ENCODE measurements at places on chromosomes 6 and 20.
A peak's percentile ranks its signal among the peaks of the same experiment; 100 is the strongest.

DNA sequence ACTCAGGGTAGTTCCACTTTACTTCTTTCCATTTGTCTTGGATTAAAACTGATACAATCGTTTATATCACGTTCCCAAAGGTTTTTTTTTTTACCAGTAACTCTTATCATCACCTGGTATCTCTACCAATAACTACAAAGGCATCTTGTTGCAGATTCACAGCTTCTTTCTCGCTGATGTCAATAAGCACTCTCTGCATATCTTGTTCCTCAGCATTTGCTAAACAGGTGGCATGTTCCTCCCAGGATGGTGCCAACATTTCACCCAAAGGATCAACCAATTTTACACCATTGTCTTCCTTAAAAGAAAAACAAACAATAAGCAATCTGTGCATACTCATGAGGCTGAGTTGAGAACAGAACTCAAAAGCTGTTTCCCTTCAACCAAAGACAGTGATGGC, 4.6 kb downstream of the PGM3 start:
- DNase-seq, result no peak

DNA sequence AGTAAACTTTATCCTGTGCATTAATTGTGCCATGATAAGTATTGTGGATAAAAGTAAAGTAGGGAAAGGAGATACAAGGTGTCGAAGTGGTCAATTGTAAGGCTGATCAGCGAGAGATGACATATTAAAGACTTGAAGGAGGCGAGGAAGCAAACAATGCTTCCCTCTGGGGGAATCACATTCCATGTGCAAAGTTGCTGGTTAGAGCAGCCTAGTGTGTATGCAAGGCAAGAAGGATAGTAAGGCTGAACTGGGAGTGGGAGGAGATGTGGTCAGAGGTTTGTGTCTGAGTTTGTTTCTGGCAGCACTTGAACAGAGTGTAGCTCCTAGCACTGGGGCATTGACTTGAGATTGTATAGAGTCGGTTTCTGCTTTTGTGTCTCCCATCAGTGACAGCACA, 122.9 kb downstream of the SLC35F1 start:
- no peak for DNase-seq

GRCh38 chr6:75084872-75085381, 120.9 kb downstream of the COL12A1 start:
- DNase-seq, result no peak

DNA sequence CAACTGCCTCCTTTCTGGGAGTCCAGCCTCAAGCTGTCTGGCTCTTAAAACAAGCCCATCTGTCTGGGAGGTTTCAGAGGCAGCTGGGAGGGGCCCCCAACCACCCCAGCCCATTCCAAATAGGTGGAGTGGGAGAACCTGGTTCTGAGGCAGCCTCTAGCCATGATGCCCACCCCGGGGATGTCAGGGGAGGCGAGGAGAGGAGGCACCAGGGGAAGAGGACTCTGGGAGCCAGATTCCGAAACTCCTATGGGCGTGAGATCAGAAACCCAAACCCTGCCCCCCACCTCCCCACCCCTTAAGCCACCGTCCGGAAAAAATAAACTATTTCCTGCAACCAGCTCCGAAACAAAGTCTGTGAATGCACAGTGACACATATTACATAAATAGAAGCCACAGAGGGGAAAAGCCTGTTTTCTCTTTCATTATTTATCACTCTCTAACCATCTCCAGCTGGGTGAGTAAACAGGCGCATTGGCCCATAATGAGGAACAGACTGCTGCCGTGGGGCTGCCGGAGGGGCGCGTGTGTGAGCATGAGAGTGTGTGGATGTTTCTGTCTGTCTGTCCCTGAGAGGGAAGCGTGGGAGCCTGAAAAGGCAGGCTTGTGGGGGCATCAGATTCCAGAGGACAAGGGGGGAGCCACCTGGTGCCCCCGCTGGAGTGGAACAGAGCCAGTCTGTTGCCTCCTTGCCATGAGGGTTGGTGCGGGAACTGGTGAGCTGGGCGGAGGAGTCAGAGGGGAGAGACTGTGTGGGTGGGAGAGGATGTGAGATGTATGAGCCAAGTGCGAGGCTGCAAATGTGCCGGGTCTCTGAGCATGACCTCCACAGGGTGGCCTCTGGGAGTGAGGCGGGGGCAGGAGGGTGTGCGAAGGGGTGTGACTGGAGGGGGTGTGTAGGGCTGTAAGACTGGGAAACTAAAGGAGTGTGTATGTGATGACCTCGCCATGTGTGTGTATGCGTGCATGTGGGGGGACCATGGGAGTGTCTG, 14.3 kb upstream of the FOXP4 start:
- DNase-seq, result peak; percentile 80

DNA sequence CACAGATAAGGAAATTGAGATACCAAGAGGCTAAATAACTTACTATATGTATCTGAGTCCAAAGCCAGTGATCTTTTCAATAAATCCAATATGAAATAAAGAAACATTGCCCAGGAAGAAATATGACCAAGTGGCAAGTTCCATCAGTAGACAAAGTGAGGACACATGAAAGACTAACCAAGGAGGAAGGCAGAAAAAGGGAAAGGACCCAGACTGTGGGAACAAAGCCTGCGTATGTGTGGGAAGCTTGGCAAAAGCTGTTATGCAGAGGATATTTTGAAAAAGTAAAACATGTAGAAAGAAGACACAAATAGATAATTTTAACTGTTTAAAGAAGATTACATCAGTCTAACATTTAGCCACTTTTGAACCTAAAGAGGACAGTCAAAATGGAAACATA, 264.4 kb upstream of the PRDM1 start:
- DNase-seq, result no peak

DNA sequence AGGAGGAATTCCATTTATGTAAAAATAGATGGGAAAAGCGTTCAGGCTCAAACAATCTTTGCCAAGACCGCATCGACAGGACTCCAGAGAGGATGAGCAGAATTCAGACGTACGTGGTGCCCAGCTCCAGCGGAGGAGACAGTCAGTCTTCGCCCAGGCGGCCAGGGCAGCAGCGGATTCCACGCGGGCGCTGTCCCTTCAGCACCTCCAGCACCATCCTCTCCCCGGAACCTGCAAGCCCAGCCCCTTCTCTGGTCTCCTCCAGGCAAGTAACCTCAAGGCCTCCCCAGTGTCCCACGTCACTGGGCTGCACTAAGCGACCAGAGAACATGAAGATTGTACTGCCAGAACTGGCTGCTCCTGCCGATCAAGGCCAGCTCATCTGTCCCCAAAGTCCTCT, 2.8 kb upstream of the KCNQ2 start:
- no peak for DNase-seq

- DNase-seq, result no peak
These were observed 62.4 kb downstream of the ZBTB9 start for GRCh38 chr6:33516726-33517125.

DNA sequence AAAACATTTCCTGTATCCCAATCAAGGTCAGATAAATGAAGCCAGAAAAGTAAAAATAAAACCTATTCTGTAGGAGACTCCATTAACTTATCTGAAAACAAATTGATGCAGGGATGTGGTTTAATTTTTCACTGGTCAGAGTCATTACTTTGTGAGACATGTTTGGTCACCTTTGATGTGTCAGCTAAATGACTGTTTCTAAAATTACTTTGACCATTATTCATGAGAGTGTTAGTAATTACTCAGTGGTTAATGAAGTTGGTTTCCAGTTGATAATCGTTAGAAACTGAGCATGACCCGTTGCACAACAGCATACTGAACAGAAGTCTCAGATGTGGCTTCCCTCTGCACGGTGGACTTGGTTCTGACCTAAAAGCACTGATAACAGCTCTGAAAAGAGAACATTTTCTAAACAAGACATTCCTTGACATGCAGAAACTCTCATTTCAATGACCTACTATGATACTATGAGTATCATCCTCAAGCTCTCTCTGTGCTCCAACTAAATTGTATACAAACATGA, 410.5 kb upstream of the RNF217 start:
- no peak for DNase-seq

DNA sequence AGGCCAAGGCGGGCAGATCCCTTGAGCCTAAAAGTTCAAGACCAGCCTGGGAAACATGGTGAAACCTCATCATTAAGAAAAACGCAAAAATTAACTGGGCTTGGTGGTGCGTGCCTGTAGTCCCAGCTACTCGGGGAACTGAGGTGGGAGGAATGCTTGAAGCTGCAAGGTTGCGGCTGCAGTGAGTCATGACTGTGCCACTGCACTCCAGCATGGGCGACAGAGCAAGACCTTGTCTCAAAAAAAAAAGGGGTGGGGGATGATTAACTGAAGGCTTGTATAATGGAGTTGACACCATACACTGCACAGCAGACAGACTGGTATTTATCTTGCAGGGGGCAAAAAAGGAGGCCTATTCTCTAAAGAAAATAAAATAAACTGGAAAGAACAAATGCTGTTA, 27.7 kb downstream of the SRPK1 start:
- DNase-seq, result no peak

DNA sequence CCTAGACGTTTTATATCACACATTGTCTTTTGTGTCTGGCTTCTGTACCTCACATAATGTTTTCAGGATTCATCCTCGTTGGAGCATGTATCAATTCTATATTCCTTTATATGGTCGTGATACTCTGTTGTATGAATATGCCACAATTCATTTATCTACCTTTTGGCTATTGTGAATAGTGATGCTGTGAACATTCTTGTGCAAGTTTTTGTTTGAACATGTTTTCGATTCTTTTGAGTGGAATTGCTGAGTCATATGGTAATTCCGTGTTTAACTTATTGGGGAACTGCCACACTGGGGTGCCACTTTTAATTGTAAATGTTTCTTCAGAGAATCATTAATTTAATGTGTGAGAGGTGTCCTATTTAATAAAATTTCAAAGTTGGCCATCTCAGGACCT, 101.2 kb downstream of the SLC35B3 start:
- DNase-seq, result no peak

- DNase-seq, result no peak
These were observed 14.7 kb downstream of the FOXQ1 start for GRCh38 chr6:1326535-1327121.

GRCh38 chr20:48460681-48461080, 367.1 kb downstream of the PREX1 start:
- no peak for DNase-seq

GRCh38 chr6:110514818-110515217, 38.4 kb upstream of the SLC22A16 start:
- DNase-seq, result peak; percentile 13

- no peak for DNase-seq
These were observed 72.3 kb downstream of the MACROD2 start for GRCh38 chr20:14067603-14068002.

GRCh38 chr6:50785921-50786320, 32.8 kb upstream of the TFAP2B start:
- DNase-seq, result no peak

DNA sequence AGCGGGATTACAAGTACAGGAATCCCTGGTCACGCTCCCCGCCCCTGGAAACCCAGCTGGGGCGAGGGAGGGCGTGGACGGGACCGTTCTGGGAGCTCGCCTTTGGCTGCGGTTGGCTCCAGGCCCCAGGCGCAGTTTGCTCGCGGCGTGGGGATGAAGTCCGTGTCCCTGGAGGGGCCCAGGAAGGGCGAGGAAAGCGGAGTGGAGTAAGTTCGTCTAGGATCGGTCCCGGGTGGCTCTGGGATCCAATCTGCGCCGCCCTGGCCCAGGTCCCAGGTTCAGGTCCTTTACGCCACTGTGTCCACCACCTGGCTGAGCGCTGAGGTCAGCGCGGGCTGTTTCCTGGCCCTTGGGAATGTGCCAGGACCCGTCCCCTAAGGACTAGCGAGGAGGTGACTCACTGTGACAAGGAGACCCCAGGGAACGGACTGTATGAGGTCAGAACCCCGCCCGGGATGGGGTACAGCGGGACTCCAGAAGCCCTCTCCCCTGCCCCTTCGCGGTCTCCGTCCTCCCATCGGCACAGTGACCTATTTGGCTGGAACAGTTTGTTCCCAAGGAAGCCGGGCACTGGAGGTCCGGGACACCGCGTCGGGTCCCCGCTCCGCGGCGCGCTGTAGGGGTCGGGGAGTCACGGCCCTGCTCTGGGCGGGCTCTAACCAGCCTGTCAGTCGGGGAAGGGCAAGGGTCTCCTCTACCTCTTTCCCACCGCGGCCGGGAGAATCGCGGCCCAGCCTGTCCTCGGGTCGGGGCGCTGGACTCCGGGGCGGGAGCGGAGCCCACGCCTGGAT, 724 bp downstream of the CDKN1A start:
- DNase-seq, result peak; percentile 57

DNA sequence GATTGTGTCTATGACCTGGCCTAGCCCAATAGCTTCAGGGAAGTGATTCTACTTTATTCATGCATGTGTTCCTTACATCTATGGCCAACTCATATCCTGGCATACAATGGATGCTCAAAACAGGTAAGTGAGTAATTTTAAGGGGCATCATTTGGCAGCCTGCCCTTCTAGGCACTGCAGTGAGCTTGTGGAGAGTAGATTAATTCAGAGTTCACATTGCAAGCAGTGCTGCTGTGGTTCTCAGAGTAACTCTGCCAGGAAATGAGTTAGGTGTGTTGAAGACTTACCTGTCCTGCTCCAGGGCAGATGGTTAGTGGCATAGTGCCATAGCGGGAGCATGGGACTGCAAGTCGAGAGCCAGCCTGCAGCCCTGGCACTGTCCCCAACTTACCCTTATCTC, 158.0 kb downstream of the SCP2D1 start:
- DNase-seq, result no peak

DNA sequence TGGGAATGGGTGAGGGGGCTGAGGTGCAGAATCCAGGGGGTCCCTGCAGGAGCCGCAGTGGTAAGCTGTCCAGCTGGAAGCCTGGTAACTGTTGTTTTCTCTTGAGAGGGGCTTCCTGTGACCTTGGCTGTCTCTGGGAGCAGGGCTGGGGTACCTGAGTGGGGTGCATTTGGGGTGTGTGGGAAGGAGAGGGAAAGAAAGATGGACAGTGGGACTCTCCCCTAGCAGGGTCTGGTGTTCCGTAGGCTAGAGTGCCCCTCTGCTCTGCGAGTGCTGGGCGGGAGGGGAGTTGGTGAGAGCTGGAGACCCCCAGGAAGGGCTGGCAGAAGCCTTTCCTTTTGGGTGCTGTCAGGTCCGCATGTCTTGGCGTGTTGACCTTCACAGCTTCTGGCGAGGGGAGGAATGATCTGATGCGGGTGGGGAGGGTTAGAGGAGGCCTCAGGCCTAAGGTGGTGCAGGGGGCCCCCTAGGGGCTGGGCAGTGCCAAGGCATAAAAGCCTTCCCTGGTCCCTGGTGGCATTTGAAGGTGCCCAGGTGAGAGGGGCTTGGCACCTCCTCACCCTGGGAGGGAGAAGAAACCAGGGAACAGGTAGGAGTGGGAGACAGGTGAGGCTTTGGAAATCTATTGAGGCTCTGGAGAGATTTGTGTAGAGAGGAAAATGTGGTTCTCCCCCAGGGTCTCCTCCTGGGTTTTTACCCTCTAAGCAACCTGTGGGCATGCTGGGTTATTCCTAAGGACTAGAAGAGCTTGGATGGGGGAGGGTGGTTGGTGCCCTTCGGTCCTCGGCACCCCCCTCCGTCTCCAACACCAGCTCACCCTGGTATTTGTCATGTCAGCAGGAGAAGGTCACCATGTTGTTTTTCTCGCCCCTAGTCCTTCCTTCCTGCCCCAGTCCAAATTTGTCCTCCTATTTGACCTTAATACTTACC, 3.3 kb downstream of the VEGFA start:
- DNase-seq, result peak; percentile 88

- DNase-seq, result peak; percentile 7
These were observed 368.1 kb upstream of the MARCKS start for GRCh38 chr6:113488812-113489685.

- peak; percentile 82 for DNase-seq
These were observed 161.6 kb upstream of the TNFAIP3 start for GRCh38 chr6:137705160-137706082.

GRCh38 chr6:127302728-127303660, 36.3 kb downstream of the RNF146 start:
- DNase-seq, result peak; percentile 84

- no peak for DNase-seq
These were observed 62.8 kb downstream of the TCP11 start for GRCh38 chr6:35078226-35078850.

Data from NAMALWA (cell line).